Cortex of kidney (tissue), 1 donor: ENCODE measurements at places on chromosomes 4 and X.

DNA sequence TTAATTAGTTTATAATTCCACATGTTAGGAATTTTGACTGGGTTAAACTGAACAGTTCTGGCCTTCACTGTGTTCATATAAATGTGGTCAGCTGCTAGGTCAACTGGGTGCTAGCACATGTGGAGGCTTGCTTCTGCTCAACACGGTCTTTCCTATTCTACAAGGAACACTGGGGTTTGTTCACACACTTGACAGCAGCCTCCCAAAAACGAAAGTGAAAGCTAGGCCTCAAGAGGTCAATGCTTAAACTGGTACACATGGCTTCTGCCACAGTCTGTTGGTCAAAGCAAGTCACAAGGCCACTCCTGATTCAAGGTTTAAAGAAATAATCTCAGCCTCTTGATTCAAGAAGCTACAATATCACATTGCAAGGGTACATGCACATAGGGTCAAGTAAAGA is 126.5 kb downstream of the QDPR start:
- DNase-seq = no peak

DNA sequence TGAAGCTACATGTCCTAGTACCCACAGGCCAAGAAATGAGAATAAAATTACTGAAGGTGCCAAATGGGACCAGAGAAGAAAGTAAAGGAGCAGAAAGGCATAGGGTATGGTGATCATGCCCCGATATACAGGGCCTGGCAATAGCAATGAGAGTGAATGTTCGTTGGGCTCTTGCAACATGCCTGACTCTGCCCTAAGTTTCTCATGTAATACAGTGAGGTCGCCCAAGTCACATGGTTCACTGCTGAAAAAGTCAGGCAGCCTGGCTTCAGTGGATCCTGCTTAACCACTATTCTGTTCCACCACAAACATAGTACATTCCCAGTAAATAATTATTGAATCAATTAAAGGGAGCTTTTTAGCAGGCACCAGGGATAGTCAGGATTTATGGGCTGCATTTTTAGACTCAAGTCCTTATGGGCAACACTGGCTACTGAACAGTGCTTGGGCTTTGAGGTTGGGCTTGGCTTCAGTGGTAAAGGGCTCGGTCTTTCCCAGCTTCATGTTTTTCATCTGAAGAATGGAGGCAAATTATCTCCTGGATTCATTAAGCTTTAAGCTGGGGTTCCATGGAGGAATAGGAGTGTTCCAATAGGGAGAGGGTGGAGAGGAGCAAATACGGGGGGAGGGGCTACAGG is 67.1 kb upstream of the ZNF518B start:
- no peak for DNase-seq

DNA sequence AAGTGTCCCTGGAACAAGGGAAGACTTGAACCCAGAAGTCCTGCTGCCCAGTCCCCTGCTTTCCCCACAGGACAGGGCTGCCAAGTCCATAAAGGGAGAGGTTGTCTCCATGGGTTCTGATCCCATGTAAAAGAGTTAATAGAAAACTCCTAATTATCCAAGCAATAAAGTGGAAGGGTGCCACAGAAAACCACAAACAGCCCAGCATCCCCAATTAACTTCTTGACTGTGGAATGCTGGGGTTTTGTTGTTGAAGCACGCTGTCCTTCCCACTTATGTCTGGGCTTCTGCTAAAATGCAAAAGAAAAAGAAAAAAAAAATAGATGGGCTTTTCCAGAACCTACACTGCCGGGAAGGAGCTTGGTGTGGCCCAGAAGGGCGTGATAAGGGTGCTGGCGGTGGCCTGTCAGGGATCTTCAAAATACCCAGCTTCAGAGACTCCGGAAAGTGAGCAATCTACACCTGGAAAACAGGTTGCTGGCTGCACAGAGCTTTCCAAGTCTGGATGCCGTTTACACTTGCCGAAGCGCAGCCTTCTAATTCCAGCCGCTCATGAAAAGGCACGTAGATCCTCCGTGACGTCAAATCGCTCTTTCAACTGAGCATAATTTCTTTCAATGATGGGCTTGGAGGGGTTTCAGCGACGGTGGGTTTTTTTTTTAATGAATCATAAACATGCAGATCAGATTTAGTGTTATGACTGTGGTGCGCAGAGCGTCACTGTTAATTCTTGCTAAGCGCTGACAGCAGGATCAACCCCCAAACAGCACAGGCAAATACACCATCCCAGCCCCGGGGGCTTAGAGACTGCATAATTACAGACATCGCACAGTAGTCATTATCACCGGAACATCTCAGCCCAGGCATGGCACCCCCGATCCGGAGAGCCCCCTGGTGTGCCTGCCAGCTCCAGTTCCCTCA is 197.6 kb downstream of the BCOR start:
- DNase-seq = no peak

DNA sequence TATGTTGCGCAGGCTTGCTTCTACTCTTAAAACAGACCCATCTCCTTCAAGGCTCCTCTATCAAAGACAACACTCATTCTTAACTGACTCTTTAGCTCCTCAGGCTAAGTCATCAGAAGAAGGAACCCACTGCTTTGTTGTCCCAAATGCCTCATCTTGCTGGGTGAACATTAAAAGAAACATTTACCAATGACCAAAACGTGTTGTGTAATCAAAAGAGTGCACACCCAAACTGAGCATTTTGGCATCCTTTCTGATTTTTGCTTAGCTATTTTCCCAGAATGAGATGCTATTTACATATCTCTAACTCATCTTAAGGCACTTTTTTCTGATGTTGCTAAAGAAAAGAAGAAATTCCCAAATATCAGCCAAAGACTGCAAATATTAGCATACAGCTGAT is 131.7 kb upstream of the VCX3A start:
- no peak for DNase-seq

- no peak for DNase-seq
Observed at GRCh38 chr4:37693450-37694190, 7.4 kb upstream of the RELL1 start.

DNA sequence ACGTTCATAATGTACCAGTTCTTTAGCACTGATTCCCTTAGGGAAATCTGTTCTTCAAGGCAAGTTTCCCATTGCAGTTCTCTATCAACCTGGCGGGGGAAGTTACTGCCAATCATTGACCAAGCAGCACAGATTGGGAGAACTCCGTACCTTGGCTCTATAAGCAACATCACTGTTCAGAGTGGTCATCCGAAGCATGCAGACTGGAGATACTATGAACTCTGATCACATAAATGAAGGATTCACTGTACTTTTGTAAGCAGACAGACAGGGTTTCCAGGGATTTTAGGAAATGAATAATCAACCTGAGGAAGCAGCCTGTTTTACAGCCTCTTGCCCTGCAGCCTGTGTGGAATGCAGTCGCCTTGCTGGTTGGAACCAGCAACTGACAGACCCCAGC is 63.8 kb upstream of the WWC2 start:
- no peak for DNase-seq

DNA sequence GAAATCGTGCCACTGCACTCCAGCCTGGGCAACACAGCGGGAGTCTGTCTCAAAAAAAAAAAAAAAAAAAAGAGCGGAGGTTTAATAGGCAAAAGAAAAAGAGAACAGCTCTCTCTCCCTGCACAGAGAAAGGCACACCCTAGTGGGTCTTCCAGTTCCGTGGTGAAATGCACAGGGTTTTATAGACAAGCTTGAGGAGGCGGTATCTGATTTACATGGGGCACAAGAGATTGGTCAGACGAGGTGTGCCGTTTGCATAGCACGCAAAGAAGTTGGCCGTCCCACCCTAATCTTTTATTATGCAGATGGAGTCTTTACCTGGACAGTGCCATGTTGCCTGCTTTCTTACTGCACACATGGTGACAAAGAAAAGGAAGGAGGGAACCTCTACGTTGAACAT is 33.5 kb upstream of the REST start:
- DNase-seq = no peak

DNA sequence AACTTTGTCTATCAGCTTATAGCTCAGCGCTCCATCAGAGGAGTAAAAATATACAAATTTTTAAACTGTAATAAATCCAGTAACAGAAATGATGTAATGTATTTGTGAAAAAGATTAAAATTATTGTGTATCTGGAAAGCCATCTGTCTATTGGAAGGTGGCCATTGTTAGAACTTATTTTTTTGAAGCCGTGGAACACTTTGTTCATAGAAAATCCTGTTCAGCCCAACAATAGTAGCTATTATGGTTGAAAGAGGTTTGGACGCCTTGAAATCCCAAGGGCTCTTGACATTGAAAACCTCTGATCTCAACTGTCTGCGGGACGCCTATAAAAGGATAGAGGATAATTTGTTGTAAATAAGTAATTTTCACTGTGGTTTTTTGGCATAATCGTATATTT is 98.3 kb downstream of the RAPGEF2 start:
- DNase-seq = no peak

DNA sequence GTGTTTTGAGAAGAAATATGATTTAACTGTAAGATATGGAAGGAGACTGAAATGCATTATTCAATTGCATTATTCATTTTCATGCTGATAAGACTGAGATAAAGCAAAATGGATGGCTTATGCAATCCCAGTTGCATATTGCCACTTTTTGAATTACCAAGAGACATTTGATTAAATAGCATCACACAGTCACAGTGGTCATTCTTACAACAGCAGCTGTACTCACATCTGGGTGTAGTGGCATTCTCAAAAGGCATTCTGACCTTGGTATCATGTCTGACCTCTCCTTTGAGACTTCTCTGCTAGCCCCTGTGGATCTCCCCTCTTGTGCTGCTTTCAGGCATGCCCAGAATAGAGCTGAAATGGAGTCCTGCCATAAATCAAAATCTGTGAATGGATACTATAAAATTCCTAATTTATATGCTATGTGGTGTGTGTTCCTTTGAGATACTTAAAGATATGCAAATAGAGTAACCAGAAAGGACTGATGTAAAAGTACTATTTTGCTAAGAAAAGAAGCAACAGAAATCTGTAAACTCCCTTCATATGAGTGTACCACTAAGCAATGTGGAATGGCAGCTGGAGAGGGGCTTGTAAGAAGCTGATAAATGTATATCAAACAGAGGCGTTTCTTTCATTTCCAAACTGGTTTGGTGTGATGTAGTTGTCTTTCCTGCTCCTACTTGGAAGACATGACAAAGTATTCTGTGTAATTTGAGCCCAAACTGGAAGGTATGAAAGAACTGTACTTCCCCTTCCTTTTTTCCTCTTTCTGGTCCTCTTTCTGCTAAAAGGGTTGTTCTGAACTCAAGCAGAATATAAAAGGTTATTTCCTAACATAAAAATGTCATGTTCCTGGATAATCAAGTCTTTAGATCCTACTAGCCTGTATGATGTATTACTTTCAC is 25.4 kb upstream of the METAP1 start:
- no peak for DNase-seq

- DNase-seq = no peak
Observed at GRCh38 chr4:14336656-14337055, 665.6 kb upstream of the CPEB2 start.

GRCh38 chrX:26783512-26784225 is 567.7 kb downstream of the MAGEB5 start:
- DNase-seq = no peak

DNA sequence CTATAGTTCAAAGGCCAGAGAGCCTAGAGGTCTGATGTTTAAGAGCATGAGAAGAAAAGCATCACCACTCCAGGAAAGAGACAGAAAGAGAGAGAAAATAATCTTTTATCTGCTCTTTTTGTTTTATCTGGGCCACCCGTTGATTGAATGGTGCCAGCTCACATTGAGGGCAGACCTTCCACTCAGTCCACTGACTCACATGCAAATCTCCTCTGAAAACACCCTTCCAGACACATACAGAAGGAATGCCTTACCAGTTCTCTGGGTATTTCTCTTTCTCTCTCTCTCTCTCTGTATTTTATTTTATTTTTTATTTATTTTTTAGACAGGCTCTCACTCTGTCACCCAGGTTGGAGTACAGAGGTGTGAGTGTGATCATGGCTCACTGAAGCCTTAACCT is 252.5 kb downstream of the DTHD1 start:
- no peak for DNase-seq

GRCh38 chr4:142846108-142846728 is at the start of gene INPP4B:
Gene INPP4B, minus strand, starts transcription at chr4:142846301.
- no peak for DNase-seq
